ENCODE measurements at places on chromosomes 2 and 18. TPM values are rescaled to one million over a fixed set of nuclear protein-coding genes. Genes with fewer than 3 reads are reported as not detected.

Gene ZAP70
- not detected for total RNA-seq

Gene RIT2
- total RNA-seq: 2.5 TPM

Gene CNDP1
- not detected for total RNA-seq

Gene GRP
- not detected for total RNA-seq

Gene AQP12A
- total RNA-seq: not detected

Gene CPLX4
- not detected for total RNA-seq

Gene STAT4
- total RNA-seq: 0.63 TPM

Gene NIF3L1
- 65.1 TPM for total RNA-seq

Gene WDPCP
- total RNA-seq: 23.0 TPM

Gene RSAD2
- total RNA-seq: not detected

Gene REG3G
- not detected for total RNA-seq

Gene C1QL2
- 0.88 TPM for total RNA-seq

Gene SERPINB13
- total RNA-seq: not detected

Gene SERPINB3
- 0.17 TPM for total RNA-seq

Gene ZBTB7C
- 0.23 TPM for total RNA-seq
